ENCODE measurements at places on chromosomes 12 and 14.

- DNase-seq = no peak
Measured at GRCh38 chr14:59406454-59407245, 58.5 kb downstream of the GPR135 start.

DNA sequence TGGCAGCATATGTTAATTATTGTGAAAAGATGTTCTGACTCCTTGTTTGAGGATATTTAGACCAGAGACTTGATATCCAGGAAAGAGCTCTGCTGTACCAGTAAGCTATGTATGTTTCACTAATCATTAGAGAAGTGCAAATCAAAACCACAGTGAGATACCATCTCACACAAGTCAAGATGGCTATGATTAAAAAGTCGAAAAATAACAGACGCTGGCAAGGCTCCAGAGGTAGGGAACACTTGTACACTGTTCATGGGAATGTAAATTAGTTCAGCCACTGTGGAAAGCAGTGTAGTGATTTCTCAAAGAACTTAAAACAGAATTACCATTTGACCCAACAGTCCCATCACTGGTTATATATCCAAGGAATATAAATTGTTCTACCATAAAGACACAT is 171.6 kb downstream of the DPY19L2 start:
- DNase-seq = no peak

DNA sequence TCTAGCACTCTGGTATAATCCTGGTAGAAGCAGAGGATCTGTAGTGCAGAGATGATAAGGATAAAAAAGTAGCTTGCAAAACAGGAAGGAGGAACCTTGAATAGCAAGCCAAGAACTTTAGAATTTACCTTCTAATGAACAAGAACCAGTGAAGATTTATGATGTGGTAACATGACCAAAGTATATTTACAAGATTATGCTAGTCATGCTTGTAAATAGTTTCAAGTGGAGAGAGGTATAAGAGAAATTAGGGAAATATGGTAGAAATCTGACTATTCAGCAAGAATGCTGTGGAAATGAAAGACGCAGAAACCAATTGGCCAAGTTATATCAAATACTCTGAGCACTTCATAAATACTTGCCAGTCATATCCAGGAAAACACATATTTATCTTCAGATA is 47.8 kb downstream of the ERGIC2 start:
- DNase-seq = no peak

GRCh38 chr14:56122301-56122700 is 4.1 kb downstream of the PELI2 start:
- no peak for DNase-seq

DNA sequence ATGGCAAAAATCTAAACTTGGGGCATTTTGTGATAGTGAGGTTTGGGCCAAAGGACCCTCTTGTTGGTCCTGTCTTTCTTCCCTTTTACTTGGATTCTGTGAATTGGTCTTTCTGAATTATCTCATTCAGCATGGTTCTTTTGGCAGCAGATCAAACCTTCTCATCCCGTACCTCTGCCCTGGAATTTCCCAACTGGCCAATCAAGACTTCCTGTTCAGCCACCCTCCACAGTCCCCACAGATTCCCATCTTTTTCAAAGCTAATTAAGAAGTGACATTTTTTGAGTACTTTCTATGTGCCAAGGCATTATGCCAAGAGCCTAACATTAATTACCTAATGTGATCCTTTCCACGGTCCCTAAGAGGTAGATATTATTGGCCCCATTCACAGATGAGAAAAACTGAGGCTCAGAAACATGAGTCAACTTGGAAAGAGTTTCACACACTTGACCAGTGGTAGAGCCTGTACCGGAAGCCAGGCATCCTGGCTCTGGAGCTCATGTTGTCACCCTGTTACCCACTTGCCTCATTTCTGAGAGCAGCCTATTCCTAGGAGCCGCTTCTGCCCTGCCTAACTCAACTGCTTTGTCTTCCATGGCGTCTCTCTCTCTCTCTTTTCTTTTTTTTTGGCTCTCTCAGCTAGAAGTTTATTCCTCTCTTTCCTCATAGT is 135.9 kb downstream of the C12orf75 start:
- DNase-seq = no peak

DNA sequence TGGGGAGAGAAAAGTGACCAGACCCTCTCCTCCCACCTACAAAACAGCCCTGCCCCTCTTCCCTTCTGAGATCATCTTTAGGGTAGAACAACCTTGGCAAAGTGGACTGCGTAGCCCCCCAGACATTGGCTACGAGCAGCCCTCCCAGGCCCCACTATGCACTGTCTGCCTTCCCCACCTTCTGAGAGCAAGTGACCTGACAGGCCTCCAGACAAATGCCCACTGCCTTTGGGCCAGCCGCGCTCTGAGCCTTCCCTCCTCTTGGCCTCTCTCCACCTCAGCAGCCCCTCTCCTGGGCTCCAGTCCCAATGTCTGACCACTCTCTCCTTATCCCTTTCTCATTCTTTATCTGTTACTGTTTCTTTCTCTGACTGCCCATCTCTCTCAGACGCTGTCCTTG is 46.5 kb upstream of the CCND2 start:
- DNase-seq = no peak

Data from T-helper 2 cell treated with Interferon-gamma antibody and Interleukin-4, amounts not matched to agents 5 μg/mL and 100 μg/mL, for 36 hours (primary cell).